ENCODE measurements at places on chromosomes 2 and 18. TPM values are rescaled to one million over a fixed set of nuclear protein-coding genes. Genes with fewer than 3 reads are reported as not detected.

Gene SERPINB3
- not detected for total RNA-seq

DNA sequence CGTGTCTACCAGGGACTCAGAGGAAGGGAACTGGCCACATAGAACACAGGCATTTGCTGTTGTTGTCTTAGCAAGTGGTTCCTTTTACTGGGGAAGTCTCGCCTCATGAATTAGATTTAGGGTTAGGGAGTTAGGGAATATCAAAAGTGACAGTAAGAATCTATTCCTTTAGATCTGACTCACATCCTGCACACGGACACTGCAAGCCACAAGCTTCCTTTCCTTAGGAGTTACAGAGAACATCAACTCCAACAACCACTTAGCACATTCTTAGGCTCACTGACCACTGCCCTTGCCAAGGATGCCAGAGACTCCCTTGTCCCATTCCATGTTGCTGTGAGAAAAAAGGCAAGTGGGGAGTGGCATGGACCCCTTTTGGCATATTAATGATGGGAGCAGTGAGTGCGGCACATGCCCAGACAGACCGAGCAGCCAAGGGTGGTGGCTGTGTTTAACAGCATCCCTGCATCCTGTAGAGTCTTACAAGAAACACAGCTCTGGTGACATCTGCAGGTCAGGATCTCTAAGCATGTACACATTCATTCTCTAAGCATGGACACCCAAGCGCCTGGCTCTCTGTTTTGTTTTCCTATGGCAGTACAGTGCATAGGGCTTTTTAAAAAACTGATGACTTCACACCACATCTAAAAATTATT, 745.6 kb upstream of the RAB6C start:
- ATAC-seq = no peak

DNA sequence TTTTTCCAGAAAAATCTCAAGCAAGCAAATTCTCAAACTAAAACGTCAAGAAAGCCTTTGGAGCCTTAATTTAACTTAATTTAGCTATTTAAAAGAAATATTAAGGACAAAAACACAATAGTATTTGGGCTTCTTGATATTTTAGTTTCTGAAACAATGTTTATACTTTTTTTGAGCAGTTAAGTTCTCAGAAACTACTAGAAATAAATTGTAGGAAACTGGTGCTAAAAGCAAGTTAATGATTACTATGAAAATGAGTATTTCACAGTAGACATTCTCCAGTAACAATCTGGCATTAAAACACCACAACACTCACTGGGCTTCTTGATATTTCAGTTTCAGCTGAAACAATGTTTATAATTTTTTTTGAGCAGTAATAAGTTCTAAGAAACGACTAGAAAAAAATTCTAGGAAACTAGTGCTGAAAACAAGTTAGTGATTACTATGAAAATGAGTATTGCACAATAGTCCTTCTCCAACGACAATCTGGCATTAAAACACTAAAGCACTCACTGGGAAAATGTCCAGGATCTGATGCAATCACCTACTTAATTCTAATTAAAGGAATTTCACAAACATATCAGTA, 45.1 kb downstream of the TRAK2 start:
- peak; percentile 67 for ATAC-seq

DNA sequence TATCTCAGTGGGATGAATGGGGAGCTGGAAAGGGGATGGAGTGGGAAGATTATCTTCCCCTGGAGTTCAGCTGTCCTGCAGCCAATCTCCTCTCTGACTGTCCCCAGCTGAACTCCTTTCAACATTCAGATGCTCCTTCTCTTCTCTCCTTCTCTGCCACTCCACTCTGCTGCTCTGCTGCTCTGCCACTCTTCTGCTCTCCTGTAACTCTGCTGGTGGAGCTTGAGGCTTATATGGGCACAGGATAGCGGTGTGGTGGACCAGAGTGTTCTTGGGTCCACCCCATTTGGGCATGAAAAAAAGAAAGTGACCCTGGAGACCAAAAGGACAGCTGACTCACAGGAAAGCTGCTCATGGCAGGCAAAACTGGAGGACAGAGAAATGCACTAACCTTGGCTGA, 26.6 kb downstream of the FAHD2B start:
- ATAC-seq = no peak

DNA sequence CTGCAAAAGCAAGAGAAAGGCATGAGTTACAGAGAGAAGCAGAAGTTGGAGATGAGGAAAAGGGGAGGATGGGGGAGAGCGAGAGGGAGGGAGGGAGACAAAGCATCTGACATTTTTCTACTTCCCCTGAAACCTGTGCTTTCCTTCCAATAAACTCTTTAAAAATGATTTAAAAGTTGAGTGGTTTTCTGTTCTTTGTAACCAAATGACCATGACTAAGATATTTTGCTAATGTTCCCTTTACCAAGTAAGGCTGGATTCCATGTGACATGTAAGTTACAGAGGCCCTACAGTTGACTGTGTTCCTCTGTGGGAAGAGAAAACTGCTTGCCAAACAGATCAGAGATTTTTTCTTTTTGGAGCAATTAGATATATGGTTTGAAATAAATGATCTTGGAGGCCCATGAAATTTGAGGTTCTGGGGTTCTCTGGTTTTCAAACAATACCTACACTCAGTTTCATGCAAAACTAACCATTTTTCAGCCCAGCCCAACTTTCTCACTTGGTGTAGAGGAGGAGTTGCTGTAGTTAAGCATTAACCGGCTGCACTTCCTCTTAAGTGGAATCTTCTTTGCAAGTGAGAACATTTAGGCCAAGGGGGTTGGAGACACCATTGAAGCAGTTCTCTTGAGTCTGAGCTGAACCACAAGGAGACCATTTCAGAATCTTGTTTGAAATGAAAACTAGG, 34.5 kb downstream of the INSIG2 start:
- peak; percentile 22 for ATAC-seq

Gene HDLBP
- total RNA-seq = 319 TPM

GRCh38 chr18:11676867-11677266, 12.2 kb upstream of the GNAL start:
- no peak for ATAC-seq

Gene CCDC102B
- 0.89 TPM for total RNA-seq

Gene CCDC68
- total RNA-seq = 0.16 TPM

DNA sequence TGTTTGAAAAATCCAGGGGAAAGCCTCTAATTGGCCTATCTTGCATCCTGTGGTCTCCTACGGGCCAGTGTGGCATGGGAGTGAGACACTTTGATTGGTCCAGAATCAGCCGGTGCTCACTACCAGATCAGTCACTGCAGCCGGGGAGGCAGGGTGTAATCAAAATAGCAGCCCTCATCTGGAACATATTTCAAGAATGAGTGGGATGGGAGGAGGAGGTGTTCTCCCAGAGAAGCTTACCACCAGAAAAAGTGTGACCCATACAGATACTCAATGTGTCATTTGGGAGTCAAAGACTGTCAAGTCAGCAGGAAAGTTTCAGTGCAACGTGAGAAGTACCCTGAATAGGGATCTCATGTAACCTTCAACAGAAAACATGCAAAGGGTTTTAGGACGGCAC, 393.9 kb upstream of the SLC14A2 start:
- peak; percentile 56 for ATAC-seq

- ATAC-seq = no peak
These were observed 381.4 kb downstream of the TNS1 start for GRCh38 chr2:217621391-217621801.

DNA sequence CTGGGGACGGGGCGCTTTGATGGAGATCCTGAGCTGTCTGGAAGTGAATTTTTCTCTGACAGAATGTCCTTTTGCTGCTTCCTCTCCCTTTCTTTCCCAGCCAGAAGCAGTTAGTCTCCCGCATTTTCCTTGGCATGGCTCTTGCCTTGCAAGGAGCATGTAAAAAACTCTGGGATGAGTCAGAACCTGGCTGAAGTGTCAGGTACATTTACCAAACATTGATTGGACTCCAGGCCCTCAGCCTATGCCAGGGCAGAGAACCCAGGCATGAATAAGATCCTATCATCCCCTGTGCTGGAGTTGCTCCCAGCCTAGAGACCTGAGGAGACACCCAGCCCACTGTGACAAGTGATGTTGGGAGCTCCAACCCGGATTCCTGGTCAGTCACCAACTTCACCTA, 21.6 kb downstream of the STON1 start:
- no peak for ATAC-seq

Gene IL37
- not detected for total RNA-seq

Gene RBM45
- 5.7 TPM for total RNA-seq

- no peak for ATAC-seq
These were observed 102.0 kb downstream of the RNF144A start for GRCh38 chr2:7019191-7019590.

DNA sequence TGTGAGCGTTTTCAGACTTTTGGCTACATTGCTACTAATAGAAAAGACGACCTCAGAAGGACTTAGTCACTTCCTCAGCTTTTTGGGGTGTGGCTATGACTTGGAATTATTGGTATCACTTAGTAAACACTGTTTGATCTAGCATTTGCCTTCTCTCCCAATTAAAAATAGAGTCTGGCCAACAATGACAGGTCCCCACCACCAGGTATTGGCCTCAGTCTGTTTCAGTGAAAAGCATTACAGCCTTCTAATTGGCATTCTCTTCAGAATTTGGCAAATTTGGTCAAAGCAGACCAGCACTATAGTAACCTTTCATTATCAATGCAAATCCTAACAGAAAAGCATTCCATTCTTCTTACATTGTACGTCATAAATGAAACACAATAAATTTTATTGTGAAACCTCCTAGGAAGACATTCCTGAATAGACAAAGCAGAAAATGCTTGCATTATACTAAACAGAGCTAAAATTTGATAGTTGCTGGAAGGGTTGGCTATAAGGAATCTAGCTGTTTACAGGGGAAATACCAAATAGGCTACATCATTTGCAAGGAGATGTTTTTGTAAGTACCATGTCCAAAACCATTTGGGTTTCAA, 613.9 kb downstream of the IRS1 start:
- ATAC-seq = no peak
